ENCODE measurements at places on chromosomes 3 and 15. TPM values are rescaled to one million over a fixed set of nuclear protein-coding genes. Genes with fewer than 3 reads are reported as not detected.

DNA sequence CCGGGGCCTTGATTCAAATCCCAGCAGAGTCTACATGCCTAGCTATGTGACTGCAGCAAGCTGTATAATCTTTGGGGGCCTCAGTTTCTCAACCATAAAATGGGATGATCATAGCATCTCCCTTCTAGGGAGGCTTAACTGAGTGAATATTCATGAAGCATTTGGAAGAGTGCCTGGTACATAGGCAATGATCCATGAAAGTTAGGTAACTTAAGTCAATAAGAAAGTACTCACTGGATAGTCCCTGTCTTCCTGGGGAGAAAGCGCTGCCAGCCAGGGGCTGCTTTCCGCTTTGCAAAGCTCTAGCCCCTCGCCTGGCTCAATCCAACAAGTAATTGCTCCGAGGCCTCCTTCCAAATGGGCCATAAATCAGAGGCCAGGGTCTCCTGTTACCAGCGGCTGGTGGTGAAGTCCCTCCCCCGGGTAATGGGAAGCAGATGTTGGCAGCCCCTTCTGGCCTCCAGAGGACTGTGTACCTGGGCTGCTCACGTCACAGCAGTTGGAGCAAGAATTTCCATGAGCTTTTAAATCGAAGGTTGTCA is 521.9 kb upstream of the PROK2 start:
- peak; percentile 26 for DNase-seq

DNA sequence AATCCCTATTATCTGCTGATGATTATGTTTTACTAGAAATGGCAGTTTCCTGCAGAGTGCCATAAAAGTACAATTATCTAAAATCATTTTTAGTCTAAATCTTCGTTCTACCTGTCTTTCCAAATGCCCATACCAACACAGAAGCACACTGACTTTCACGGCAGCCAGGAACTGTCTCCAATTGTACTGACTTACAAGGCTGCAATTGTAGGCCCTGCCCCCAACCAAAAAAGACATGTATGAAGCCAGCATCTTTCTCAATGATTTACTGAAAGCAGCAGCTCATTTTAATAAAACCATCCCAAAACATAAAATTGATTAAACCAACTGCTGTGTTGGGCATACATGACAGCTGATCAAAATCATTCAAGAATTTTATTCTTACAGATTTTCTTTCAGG is 119.0 kb downstream of the TBC1D5 start:
- no peak for DNase-seq

GRCh38 chr15:79310612-79310984 is 314 bp upstream of the TMED3 start:
- DNase-seq: peak; percentile 34

DNA sequence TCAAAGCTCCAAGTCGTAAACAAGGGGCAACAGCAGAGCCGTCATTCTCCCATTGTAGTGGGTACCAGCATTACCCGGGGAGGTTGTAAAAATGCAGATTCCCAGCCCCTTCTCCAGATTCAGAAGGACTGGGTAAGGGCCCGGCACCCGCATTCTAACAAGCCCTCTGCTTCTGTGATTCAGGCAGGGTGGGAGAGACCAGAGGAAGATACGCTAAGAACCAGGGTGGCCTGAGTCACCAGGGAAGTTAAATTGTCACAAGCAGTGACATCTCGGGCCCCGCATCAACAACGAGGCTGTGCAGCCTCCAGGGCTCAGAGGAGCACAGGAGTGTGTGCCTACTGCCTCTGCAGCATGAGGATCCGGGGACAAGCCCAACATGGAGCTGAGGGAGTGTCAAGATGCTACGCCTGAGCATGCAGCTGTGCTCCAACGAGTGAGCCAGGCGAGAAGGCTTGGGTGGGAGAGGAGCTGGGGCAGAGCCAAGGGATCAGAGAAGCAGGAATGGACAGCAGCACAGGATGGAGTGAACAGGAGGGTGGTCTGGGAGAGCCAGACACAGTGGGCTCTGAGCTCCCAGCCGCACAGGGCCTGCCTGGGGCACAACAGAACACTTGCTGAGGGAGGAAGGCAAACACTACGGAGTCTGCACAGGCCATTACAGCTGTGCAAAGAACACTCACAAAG is 68.5 kb downstream of the CPN2 start:
- DNase-seq: no peak

The GOLGA8S gene
- total RNA-seq: not detected

The CRELD1 gene
- total RNA-seq: 28.3 TPM

The PP2D1 gene
- total RNA-seq: not detected

The ZMYND10 gene
- 3.9 TPM for total RNA-seq

- no peak for DNase-seq
Measured at GRCh38 chr15:79988448-79989117, 17.6 kb upstream of the BCL2A1 start.

DNA sequence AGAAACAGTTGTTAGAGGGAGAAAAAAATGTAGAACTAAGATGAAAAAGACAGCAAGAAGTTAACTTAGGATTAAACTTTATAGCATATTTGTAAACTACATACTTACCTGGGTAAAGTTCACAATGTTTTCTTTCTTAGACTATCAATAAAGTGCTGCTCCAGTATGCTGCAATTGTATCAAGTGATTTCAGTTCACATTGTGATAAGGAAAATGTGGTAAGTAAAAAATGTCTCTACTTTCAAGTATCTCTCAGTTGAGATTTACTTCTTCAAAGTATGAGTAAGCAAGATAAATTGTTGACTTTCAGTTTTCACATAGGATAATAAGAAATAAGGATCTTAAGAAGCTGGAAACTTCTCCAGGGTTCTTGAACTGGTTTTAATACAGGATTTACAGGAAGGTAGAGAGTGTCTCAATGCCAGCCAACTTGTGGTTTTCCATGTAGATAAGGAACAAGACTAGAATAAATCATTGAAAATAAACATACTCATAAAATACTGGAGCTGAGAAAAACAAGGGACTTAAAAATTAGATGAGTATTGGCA is 528.8 kb downstream of the UNC13C start:
- no peak for DNase-seq

- DNase-seq: no peak
Measured at GRCh38 chr15:62474771-62475124, 309.7 kb upstream of the C2CD4B start.

The SI gene
- total RNA-seq: not detected

GRCh38 chr3:87835236-87835635 is 223.6 kb downstream of the CGGBP1 start:
- no peak for DNase-seq

DNA sequence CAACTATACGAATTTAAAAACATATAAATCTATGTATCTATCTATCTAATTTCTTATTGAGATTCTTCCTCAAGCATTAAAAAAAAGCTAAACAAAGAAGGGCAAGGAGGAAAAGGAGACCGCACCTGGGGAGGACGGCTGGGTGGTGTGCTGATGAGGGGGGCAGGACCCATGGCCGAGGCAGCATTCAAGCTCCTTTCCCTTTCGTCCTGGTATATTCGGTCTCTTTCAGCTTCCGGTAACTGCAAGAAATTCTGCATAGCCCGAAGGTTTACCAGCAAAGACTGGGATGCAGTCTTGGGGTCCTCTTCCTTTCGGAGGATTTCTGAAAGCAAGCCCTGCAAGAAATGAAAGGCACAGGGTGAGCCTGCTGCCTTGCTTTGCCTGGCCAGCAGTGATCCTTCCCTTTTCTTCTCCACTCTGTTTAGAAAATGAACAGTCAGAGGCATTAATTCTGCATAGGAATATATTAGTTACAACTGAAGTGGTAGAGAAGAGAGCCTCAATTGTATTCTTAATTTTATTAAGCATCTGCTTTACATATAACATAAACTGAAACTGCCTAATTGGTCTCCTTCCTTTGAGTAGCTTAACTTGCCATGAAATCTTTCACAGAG is 38.8 kb downstream of the SATB1 start:
- no peak for DNase-seq

DNA sequence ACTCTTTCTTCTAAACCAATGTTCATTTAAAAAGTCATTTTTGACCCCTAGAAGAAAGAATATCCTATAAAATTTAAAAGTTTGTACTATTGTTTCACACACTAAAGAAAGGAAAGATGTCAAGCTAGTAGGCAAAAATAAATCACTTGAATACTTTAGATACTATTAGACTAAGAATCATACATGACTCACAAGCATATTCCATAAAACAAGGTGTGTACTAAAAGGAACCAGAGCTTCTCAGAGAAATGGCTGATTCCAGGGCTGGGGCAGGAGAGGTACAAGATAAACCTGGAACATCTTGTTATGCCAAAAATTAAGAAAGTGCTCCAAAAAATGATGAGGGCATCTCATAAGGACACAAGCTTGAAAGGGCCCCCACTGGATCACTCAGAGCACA is 8.7 kb downstream of the DLG1 start:
- DNase-seq: peak; percentile 52

The TRIM42 gene
- not detected for total RNA-seq

- no peak for DNase-seq
Measured at GRCh38 chr3:34955680-34956079, 683.6 kb upstream of the ARPP21 start.

DNA sequence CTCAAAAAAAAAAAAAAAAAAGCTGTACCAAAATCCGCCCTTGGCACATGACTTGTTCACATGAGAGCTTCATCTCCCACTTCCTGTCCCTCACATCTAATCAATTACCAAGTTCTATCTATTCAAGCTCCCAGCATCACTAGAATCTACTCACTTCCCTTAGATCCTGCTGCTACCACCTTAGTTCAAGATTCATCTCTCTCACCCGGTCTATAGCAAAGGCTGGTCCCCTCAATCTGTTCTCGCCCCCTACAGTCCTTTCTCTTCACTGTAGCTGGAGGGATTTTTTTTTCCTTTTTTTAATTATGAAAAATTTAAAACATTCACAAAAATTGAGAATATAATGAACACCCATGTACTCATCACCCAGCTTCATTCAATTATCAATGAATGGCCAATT is 16.7 kb upstream of the GPR160 start:
- no peak for DNase-seq

DNA sequence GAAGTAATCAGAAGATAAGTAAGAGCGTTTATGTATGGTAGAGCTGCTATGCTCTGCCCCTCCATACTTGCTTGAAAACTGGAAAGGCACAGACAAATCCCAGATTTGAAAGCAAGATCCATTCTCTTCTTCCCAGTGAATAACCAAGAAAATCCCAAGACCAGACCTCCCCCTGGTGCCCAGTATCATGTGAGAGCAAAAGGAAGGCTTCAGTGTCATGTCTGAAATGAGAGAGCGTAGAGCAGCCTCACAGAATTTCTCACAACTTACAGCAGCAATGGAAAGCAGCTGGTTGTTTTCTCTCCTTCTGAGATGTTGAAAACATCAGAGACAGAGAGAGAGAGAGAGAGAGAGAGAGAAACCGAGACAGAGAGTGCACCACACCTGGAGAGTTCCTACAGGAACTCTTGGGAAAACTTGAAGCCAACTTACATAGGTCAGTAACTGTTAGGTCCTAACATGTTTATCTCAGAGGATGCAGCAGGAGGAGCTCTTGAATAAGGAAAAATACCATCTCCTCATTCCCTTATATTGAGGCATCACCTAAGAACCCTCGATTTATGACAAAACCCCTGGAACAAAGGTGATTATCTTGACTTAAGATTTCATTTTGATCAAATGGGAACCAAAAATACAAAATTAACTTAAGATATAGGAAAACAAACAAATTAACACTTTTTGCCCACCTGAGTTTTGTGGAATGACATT is 273.3 kb downstream of the NSUN3 start:
- peak; percentile 81 for DNase-seq

DNA sequence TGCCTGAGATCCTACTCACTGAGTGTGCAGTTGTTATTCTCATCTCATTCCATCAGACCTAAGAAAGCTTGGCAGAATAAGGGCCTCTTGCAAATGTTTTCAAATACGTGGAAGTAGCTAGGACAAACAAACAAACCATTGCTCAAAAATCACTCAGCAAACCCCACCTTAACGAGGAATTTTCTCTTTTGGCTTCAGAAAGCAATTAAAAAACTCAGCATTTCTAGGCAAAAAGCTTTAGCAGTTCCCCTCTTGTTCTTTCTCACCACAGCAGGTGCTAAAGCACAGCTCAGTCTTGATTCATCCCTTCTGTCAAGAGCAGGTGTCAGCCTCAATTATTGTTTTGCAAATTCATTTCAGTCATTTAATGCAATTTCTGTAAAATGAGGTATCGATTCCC is 58.6 kb upstream of the NUDT16 start:
- no peak for DNase-seq

GRCh38 chr15:91104111-91104510 is 4.1 kb downstream of the SV2B start:
- no peak for DNase-seq

The ATP13A5 gene
- not detected for total RNA-seq

The LAMB2 gene
- total RNA-seq: 365 TPM

DNA sequence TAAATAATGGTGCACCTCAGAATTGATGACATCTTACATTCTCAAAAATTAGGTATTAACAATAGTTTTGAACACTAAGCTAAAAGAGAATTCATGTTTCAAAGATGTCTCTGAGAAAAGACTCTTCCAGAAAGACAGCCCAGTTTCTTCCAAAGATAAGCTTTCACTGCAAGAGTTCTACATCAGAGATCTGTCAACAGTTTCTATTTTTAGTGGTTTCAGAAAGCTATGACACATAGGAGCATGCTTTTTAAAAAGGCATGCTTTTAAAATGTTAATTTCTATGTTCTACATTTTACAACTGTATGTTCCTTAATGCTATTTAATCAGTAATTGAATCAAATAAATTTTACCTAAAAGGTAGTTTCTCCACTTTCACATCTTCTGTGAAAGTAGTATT is 88.2 kb downstream of the PLOD2 start:
- DNase-seq: no peak

The EPHA6 gene
- 1.8 TPM for total RNA-seq

DNA sequence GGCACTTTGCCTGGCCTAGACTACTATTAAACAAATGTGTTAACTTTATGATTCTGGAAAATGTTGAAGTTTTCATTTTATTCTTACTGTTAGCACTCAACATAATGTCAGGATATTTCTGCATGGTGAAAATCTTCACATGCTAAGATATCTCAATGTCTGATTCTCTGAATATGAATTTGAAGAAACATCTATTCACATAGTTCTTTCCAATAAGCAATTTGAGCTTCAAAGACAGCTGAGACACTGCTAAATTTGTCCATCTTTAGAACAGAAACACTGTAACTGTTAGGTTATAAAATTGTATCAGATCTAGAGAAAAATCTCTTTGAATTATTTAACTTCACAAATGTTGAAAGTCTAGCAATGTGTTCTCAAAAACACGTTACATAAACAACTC is 970.2 kb downstream of the PLOD2 start:
- DNase-seq: no peak

The EIF4E3 gene
- total RNA-seq: 2.5 TPM

DNA sequence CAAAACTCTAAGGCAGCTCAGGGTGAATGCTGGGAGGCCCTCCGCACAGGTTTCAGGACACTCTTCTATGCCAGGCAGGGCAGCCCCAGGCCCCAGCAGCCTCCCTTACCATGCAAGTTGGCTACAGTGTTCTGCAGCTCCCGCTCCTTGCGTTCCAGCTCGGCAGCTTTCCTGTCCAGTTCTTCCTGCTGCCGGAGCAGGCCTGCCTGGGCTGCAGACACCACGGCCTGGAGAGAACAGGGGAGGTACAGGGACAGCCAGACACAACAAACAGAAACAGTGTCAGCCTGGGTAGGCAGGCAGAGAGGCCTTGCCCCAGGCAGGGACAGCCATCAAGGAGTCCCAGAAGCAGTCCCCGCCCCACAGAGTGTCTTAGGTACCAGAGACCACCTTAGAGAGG is 9.0 kb upstream of the ULK3 start:
- no peak for DNase-seq
